ENCODE measurements at places on chromosomes 2 and 18.

- DNase-seq, result no peak
These were observed 9.5 kb upstream of the USP14 start for GRCh38 chr18:148841-149240.

DNA sequence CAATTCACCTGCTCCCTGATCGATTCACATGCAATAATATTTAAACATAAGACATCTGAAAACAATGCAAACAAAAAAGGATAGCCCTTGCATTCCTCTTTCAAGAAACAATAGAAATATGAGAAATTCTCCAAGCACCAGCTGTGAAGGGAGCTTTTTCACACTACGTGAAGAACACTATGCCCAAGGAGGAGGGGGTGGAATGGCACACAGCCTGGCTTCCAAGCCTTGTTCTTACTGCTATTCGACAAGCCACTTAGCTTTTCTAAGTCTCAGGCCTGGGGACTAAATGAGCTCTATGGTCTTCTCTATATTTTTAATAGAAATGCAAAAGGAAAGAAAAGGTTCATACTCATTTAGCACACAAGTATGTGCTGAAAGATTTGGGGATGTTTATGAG, 92.2 kb upstream of the CHRNA1 start:
- DNase-seq, result no peak

DNA sequence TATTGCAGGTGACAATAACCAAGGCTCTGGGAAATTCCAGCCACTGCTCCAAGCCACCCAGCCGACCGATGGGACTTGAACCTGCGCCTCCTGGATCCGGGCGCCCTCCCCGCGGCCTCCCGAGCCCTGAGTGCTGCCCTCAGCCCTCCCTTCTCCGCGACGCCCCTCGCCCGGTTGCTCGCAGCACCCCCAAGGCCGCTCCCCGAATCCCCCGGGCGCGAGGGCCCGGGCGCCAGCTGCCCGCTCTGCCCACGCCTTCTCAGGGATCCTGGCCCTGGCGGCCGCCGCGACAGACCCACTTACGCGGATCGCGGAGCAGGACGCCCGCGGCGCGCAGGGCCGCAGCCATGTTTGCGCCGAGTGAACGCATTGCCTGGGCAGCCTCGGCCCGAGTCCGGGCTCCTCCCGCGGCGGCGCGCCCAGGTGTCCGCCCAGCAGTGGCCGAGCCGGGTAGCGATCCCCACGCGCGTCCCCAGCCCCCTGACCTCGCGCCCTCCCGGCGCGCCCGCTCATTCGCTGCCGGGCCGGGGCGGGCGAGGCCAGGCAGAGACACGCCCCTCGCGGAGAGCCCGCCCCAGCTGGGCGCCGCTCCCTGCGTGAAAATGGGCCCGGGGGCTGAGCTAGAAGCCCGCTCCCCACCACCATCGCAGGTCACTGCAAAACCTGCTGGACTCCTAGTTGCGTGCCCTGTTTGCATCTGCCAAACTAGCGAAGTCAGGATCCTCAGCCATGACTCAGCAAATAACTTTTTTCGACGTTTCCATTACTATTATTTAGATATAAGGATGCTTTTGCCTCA, at the start of gene FECH:
TSS of gene FECH (minus strand) at position 452 of the 799 bp plus-strand sequence. CDS start at position 370, 82 bp downstream.
- DNase-seq, result peak; percentile 54

DNA sequence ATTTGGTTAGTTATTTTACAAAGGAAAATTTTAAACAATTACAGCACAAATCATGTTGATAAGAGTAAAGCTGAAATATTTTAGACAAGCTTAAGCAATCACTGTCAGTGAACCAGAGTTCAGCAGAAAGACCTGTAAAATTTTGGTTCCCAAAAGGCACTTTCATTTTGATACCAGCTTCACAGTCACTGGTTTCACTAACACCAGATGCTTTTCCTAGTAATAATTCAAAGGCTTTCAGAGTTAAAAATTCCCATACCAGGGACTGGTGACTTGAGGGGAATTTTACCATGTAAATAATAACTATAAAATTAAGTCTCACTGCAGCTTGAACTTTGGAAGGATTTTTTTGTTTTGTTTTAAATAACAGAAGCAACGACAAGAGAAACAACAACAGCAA, 102.3 kb upstream of the CD302 start:
- no peak for DNase-seq

GRCh38 chr2:171800639-171801038, 93.4 kb downstream of the SLC25A12 start:
- no peak for DNase-seq

- no peak for DNase-seq
These were observed 31.3 kb upstream of the DNAH7 start for GRCh38 chr2:196099916-196100315.

DNA sequence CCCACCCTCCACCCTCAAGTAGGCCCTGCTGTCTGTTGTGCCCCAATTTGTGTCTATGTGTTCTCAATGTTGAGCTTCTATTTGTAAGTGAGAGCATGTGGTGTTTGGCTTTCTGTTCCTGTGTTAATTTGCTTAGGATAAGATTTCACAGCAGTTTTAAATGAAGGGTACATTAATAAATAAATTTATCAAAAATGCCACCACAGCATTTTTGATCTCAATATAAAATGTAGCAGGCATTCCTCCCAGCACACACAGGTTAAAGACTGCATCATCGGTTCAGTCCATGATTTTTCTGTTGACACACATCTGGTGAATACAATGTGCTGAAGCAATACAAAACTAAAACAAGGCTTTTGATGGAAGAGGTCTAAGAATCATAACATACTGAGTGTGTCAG, 412.0 kb upstream of the LYPD1 start:
- DNase-seq, result no peak

- no peak for DNase-seq
These were observed 889 bp downstream of the ANKRD29 start for GRCh38 chr18:23661735-23662308.

DNA sequence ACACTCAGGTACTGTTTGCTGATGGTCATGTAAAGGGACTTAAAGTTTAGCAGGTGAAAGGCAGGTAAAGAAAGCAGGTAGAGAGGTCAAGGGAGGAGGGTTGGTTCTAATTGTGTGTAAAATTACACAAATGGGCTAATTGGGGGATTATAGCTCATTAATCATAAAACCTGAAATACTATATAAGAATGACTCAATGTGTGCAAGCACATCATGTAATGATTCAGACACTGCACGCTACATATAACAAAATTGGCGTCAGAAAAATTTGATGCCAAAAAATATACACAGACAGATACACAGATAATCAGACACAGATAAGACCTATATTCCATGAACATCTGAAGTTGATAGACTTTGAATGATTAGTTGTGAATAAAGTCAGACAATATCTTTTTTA, 120.7 kb upstream of the LMAN1 start:
- DNase-seq, result no peak

DNA sequence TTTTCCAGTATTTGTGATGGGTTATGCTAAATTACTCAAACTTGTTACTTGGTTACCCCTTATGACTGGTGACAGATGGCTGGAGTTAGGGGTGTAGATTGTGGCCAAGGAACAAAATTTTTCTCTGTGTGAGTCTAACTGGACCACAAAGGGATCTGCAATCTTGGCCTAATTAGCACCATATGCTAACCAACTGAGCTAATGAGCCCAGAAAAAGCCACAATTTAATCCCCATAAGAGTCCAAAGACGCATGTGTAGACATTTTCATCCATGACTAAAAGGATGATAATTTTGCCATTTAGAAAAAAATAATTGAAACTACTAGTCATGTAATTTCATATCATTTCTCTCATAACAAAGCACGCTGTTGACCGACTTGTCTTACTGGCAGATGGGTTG, 151.2 kb downstream of the ABCA12 start:
- no peak for DNase-seq

DNA sequence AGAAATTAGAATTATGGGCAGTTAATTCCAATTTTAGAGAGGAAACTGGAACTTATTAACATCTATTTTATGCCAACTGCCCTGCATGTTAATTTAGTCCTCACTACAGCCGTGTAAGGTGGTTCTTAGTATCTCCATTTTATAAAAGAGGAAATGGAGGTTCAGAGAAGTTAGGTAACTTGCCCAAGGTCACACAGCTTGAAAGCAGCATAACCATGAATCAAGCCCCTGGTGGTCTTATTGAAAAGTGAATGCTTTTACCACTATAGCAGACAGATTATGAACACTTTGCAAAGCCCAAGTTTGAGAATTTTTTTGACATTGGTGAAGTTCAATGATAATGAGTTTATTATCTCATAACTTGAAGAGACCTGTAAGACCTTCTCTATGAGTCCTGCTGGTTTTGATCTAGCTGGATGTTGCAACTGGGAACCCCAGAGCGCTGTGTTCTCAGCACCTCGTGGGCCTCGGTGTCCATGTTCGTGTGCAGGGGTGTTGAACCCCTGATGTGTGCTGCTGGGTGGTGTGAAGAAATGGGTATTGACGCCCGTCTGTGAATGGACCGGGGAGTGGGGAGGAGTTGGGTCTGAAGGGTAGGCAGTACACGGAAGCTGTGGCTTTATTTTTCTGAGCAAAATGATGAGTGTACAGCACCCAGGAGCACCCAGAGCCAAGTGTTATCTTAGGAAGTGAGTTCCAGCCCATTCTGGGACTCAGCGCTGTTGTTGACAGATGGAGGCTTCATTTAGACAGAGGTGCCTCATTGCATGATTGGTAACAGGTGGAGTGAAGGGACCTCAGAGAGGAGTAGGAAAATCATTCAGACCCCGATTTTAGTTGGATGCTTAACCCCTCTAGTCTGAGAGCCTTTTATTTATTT, 9.7 kb downstream of the GREB1 start:
- no peak for DNase-seq

- DNase-seq, result no peak
These were observed 11.2 kb upstream of the NAPG start for GRCh38 chr18:10514601-10515000.

GRCh38 chr2:16462958-16463357, 202.7 kb downstream of the CYRIA start:
- no peak for DNase-seq

DNA sequence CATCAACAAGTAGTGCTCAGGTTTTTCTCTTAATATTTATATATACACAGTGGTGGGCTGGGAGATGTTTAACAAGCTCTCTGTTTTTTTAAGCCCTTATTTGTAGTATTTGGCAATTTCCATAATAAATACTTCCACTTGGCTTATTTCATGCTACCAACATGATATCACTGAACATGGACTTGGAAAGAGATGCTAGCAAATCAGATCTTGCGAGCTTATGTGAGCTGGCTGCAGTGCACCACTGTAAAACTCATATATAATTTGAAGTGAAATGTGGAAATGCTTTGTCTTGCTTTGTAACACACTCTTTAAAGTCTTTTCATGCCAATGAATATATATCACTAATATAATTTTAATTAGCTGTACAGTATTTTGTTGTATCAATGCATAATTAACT, 155.7 kb downstream of the ALK start:
- DNase-seq, result no peak

DNA sequence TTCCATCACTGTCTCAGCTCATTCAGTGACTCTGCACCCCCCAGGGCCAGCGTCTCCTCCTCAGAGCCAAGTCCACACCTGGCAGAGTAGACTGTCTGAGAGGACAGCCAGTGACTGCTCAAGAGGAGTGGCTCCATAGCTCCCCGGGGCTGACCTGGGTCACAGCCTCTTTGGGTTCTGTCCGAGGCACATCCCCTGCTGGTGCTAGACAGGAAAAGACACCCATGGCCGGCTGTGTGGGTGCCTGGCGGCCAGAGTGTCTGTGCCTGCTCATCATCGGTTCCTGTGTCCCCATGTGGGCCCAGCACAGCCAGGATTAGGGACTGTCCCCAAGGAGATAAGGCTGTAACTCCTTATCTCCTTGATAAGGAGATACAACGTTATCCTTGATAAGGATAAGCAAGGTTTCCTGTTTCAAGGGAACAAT, 3.5 kb upstream of the CROCC2 start:
- DNase-seq, result no peak

GRCh38 chr18:24063121-24063731, 48.7 kb downstream of the TTC39C start:
- no peak for DNase-seq

- no peak for DNase-seq
These were observed 9.8 kb upstream of the NCK2 start for GRCh38 chr2:105734762-105735538.
